ENCODE measurements at places on chromosomes 12 and 14.

GRCh38 chr12:56078931-56079722, 838 bp upstream of the ERBB3 start:
- peak; percentile 52 for DNase-seq

- DNase-seq = no peak
Observed at GRCh38 chr12:68673788-68674187, 13.0 kb upstream of the NUP107 start.

DNA sequence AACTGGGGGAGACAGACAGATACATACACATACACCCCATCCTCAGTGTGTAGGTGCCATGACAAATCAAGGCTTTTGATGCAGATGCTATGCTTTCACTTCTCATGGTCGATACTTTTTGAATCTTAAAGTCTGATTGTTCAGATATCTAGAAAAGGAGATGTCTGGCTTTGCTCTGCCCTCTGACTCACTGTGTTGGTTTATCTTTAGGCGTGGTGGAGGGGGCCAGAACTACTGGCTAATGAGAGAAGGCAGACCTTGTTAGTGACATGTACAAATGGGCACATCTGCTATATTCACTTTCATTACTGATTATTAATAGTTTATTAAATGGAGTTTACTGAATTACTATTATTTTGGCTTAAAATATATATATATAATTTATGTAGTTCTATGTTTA, 444.3 kb upstream of the RGS6 start:
- DNase-seq = no peak

- no peak for DNase-seq
Observed at GRCh38 chr14:70955543-70956480, 48.6 kb downstream of the PCNX1 start.

GRCh38 chr12:79298506-79298905, 392.3 kb downstream of the PAWR start:
- DNase-seq = no peak

DNA sequence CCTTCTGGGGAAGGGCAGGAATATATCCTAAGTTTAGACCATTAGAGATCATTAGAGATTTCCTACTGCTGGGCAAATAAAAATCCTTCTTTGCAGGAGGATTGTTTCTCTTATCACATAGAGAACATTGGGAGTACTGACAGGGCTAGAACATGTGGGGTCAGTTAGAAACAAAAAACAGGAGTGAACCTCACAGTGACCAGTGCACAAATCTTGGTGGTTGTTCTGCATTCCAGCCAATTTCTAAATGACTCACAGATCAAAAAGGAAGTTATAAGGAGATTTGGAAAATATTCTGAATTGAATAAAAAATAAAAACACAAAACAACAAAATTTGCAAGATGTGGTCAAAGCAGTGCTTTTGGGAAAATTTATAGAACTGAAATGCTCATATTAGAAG, 118.8 kb downstream of the LLPH start:
- no peak for DNase-seq

GRCh38 chr14:96416292-96416691, 24.4 kb downstream of the AK7 start:
- no peak for DNase-seq

GRCh38 chr12:78146365-78146772, 315.7 kb downstream of the NAV3 start:
- DNase-seq = no peak

GRCh38 chr12:104314242-104314614, 10.7 kb downstream of the EID3 start:
- DNase-seq = no peak

DNA sequence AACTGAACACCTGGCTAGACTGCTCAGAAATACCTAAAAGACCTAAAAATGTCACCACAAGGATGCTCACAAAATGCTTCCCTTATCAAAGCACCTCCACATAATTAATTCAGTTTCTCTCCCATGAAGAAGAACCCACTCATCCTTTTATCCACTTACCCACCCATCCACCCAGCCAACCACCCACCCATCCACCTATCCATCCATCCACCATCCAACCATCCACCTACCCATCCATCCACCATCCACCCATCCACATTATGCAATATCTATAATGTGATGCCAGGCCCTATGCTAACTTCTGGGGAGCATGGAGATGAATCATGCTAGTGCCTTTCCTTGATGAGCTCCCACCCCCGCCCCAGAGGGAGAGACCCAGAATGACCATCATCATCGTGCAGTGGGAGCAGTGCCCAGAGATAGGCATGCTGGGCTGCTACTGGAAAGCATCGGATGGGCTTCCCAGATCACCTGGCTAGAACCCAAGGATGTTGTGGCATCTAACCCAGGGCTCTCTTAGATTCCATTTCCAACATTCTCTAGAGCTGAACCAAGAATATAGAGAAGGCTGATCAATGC, 166.6 kb downstream of the TTC7B start:
- DNase-seq = no peak

GRCh38 chr14:67982711-67983608, 163.4 kb downstream of the RAD51B start:
- DNase-seq = no peak

DNA sequence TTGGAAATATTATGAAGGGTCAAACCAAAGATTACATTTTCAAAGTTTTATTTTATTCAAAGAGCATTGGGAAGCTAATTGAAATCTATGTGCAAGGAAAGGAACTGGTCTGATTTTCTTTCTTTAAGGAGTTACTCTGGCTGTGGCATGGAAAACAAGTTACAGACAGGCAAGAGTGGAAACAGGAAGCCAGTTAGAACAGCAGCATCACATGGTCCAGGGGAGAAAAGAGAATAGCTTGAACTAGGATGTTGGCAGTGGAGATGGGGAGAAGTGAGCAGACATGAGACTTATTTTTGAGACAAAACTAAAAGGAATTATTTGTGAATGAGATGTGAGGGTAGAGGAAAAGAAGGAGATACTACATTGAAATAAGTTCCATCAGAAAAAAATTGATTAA, 3.4 kb downstream of the OR11G2 start:
- DNase-seq = no peak

DNA sequence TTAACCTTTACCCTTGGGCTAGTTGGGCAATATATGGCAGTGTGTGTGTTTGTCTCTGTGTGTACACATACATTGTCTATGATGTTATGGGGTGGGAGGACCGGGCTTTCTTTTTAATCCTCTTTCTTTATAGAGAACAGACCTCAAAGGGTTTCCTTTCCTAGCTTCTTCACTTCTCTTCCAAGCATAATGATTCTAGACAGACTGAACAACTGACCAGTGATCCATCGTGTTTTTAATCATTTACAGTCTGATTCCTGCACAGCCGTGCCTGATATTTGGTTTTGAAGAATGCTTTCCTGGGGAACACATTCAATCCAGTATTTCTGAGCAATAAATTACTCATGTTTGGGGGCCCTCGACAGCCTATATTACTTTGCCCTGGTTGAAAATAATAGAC, 481.1 kb upstream of the DCN start:
- DNase-seq = no peak

DNA sequence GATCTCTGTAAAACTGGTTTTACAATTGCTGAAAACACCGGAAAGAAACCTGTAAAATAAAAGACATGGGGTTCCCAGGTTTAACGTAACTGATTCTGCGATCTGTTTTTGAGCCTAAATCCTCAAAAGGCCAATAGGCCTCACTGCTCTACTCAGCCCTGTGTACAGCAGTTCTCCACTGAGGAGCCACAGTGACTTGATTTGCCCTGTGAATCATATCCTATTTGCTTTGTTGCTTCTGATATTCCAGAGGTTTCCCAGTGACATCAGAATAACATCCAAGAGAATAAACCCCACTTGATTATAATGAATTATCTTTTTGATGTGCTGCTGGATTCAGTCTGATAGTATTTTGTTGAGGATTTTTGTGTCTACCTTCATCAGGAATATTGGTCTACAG, 27.5 kb downstream of the MDM1 start:
- DNase-seq = no peak

GRCh38 chr14:87894920-87895319, 98.1 kb downstream of the GALC start:
- DNase-seq = no peak

- no peak for DNase-seq
Observed at GRCh38 chr14:31926123-31926522, 151.0 kb upstream of the ARHGAP5 start.

- DNase-seq = no peak
Observed at GRCh38 chr12:57169969-57170368, 22.6 kb upstream of the LRP1-AS start.

- DNase-seq = no peak
Observed at GRCh38 chr14:54651649-54652048, 84.7 kb downstream of the SAMD4A start.

DNA sequence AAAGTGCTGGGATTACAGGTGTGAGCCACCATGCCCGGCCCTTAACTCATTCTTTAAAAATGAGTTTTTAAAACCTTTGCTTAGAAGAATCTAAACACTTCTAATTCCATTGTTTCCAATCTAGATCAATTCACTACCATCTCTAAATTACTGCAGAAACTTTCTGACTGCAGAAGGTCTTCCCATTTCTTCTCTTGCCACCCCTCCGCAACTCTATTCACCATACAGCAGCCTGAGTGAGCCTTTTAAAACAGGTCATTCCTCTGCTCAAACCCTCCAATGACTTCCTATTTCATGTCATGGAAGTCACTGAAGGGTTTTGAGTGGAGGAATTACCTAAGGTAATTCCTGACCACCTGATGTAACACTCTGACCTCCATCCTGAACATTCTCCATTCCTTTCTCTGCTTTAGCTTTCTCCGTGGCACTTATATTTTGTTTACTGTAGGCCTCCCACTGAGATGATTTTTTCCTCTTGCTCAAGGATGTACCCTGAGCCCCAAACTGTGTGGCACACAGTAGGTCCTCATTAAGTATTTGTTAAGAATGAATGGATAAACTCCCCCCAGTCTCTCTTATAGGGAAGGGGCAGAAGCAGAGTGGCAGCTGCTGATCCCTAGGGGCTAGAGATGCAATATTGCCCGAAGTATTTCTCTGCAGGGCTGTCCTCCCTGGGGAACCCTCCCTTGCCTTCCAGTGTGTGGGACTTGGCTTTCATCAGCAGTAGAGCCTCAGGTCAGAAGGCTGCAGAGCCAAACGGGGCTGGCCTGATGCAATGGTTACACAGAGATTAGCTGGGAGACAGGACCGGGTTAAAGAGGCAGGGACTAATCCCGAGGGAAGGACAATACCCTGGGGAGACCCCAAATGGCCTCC, 1.2 kb downstream of the DDIT3 start:
- peak; percentile 31 for DNase-seq

DNA sequence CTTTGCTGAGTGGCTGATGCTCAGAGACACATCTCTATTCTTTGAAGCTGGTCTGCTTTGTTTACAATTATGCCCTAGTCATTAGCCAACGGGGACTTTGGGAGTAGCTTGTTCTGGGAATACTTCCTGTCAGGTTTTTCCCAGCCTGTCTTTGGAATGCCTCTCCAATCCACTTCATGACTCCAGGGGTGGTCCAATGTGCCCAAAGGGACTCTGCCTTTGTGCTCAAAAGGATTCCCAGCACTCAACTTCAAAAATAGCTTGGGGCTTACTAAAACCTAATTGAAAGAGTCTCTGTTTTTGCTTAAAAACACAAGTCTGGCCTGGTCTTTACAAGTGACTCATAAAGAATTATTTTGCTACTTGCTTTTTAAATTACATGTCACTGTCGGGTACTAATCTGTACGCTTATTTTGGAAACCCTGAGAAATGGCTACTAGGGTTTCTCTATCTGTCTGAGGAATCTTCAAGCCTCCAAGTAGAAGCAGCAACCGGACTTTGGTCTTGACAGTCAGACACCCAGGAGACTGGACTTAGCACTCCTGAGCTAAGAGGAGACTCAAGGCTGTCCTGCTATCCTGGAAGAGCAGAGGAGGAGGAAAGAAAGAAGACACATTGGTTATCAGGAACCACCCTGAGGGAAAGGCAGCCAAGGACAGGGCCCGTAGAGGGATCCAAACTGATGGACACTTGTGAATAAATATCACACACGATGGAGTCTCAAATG, 20.7 kb downstream of the PHLDA1 start:
- DNase-seq = no peak

GRCh38 chr14:68695856-68696255, 97.0 kb downstream of the ZFP36L1 start:
- DNase-seq = no peak

DNA sequence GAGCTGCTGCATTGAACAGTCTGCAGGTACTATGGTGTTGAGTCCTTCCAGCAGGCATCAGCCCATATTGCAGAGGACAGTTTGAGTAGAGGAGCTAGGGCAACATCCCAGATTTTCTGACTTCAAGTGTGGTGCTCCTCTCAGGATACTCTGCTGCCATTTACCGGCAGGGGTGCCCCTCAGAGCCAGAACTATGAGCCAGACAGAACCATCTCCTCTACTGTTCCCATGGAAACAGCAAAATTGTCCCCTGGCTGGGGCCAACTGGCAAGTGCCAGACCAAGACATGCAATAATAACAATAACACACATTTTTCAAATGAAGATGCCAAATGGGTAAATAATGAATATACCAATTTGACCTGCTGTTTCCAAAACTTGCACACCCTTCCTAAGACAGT, 102.9 kb downstream of the ADCK1 start:
- no peak for DNase-seq

GRCh38 chr12:3924761-3925160, 51.6 kb upstream of the PARP11 start:
- no peak for DNase-seq

DNA sequence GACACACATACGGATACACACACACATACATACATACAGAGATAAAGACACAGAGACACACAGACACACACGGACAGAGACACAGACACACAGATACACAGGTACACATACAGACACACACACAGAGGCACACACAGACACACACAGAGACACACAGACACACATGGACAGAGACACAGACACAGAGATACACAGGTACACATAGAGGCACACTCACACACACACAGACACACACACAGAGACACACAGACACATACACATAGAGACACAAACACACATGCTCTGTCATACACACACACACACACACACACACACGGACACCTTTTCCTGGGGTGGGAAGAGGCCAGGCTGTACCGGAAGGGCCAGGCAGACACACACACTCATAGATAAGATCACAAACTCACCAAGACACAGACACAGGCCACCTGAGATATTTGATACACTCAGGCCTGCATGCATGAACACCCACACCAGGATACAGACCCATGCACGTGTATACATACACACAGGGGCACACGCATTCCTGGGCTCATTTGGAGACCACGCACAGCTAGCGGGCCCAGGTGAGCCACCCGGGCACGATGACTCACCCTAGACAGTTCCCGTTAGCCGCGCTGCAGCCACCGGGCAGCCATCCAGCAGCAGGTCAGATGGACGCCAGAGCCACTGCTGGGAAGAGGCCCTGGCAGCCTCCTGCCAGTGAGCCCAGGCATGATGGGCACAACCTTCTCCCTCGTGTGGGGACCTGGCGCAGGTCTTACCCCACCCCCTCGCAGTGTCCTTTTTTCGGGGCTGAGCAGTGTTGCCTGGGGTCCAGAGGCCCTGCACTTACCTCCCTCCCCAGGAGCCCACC, 1.8 kb upstream of the AHNAK2 start:
- no peak for DNase-seq

- DNase-seq = peak; percentile 22
Observed at GRCh38 chr14:61080591-61081010, 99.6 kb downstream of the SLC38A6 start.

DNA sequence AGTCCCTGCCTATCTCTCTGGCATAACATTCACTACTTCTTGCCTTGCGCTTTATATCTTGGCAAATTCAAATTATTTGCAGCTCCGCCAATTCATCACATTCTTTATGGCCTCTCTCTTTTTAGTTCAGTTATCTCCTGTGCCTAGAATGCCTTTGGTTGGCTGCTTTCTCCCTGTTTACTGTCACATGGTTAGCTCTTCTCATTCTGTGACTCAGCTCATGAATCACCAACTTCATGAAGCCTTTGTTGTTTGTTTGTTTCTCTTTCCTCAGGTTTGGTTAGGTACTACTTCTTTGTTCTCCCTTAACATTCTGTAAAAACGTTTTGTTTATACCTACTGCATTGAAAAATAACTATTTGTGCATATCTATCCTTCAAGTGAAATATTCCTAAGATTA, 376.5 kb upstream of the GARIN6 start:
- DNase-seq = no peak

Measured in activated B cell treated with CpG ODN at 0.5 μM for 24 hours (primary cell).